Thyroid gland (tissue), 4 donors: ENCODE measurements at places on chromosomes 13 and 19. TPM values are rescaled to one million over a fixed set of nuclear protein-coding genes. Genes with fewer than 3 reads are reported as not detected.

The TTC9B gene
- total RNA-seq, result not detected

The KIR2DL3 gene
- total RNA-seq, result not detected

The SPACA7 gene
- total RNA-seq, result not detected

The KLK15 gene
- 1.8 TPM for total RNA-seq

The KLK11 gene
- 0.40 TPM for total RNA-seq

The ADGRE3 gene
- not detected for total RNA-seq

The COL5A3 gene
- total RNA-seq, result 4.5 TPM

The SPIB gene
- not detected for total RNA-seq

The P2RY11 gene
- total RNA-seq, result 6.1 TPM

The FSD1 gene
- total RNA-seq, result not detected

The ZNF302 gene
- total RNA-seq, result 51.2 TPM

The SHKBP1 gene
- total RNA-seq, result 40.3 TPM

The SNRNP70 gene
- total RNA-seq, result 349 TPM

The RXFP2 gene
- 0.24 TPM for total RNA-seq

The DCT gene
- total RNA-seq, result 0.40 TPM

The PALM3 gene
- 8.7 TPM for total RNA-seq

The FCAR gene
- 0.67 TPM for total RNA-seq

The POLR1G gene
- total RNA-seq, result 1.3 TPM

The ODAD3 gene
- 6.8 TPM for total RNA-seq
